ENCODE measurements at places on chromosomes 7 and 10. TPM values are rescaled to one million over a fixed set of nuclear protein-coding genes. Genes with fewer than 3 reads are reported as not detected.

DNA sequence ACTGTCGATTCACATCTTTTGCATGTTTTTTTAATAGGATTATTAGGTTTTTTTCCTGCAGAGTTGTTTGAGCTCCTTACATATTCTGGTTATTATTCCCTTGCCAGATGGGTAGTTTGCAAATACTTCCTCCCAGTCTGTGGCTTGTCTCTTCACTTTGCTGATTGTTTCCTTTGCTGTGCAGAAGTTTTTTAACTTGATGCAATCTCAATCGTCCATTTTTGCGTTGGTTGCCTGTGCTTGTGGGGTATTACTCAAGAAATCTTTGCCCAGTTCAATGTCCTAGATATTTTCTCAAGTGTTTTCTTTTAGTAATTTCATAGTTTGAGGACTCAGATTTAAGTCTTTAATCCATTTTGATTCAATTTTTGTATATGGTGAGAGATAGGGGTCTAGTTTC lies 95.4 kb downstream of the TBXAS1 start:
- DNase-seq, result no peak

DNA sequence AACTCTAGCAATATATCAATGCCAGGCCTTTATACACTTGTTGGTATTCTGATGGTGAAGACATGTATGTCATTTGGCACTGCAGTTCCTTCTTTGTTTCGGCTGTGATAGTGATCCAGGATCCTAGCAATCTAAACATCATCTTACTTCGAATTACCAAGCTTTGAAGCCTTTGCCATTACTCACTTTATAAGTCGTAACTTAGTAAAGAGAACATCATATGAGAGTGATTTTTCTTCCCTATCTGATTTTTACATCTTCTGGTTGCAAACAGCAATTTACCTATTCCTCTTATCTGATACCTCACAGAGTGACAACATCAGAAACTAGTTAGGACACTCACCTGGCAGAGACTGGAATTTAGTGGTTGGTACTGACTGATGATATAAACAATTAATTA lies 7.6 kb upstream of the BPGM start:
- no peak for DNase-seq

DNA sequence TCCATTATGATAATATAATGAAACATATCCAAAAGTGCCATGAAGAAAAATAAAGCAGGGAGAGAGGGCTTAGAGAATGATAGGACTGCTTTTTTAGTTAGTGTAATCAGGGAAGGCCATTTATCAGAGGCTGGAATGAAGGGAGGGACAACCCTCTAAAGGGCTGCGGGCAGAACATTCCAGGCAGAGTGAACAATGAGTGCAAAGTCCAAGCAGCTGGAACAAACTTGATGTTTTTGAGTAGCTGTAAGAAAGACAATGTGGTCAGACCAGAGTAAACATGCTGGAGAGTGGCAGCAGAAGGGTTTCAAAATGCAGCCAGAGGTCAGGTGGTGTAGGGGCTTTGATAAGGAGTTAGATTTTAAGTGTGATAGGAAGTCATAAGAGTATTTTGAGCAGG lies 65.6 kb upstream of the CCDC6 start:
- no peak for DNase-seq

DNA sequence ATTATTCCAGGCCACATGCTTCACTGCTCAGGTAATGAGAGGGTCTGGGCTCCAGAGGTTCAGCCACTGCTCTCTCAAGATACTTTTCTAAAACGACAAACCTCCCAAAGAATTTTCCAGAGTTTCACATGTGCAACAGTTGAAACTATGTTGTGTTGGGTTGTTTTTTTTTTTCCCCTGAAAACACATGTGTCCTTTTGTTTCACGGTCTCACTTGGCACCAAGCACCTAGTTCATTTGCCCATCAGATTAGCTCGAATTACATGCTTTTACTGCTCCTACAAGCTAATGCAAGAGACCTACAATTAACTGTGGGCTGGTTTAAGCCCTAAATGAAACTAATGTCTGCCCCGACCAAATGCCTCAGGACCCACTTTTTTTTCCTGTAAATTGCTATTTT lies 313.3 kb downstream of the FGFR2 start:
- DNase-seq, result no peak

DNA sequence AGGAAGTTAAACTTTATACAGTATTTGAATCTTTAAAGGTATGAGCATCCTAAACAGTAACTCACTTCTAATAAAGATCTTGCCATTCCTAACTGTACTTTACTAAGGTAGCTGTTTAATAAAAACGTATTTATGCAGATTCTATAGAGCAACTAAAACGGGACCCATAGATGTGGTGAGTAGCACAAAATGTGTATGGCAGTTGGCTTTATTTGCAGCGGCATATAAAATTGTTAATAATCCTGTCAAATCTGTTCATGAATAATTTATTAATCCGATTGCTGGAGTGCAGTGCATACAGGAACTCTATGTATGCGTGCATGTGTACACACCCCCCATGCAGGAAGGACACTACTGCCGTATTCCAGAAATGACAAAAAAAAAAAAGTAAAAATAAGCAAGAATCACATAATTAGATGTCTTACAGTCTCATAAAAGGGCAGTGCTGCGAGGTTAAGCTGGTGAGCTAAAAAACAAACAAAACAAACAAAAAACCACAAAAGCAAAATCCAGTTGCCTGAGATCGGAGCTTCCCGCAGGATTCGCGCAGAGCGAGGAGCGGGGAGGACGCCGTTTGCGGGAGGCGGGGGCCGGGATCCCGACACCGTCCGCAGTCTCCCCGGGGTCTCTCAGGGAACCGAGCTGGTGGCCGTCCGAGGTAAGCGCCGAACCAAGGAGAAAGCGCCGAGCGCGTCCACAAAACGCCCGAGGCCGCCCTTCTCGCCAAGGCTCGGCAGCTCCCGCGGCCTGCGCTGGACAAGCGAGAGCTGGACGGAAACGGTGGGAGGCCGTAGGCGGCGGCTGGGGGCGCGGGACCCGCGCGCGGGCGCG lies 518 bp upstream of the COMMD3 start:
- DNase-seq, result no peak

GRCh38 chr7:112336261-112336660 lies 114.0 kb upstream of the IFRD1 start:
- DNase-seq, result no peak

DNA sequence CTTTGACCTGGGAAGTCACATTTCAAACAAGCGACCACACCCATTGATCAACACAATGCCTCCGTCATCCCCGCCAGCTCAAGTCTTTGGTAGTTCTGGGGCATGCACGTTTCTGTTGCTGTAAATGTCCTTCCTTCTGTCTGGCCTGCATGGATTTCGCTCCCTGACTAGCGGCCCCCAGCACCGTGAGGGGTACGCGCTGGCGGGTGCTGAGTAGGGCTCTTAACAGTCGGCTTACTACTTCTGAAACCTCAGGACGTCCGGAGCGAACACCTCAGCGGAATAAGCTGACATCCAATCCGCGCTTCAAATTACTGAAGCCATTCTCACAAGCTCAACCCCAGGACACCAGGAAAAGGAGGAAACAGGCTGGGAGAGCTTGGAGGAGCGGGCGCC lies 505 bp downstream of the NUDCD3 start:
- DNase-seq, result no peak

DNA sequence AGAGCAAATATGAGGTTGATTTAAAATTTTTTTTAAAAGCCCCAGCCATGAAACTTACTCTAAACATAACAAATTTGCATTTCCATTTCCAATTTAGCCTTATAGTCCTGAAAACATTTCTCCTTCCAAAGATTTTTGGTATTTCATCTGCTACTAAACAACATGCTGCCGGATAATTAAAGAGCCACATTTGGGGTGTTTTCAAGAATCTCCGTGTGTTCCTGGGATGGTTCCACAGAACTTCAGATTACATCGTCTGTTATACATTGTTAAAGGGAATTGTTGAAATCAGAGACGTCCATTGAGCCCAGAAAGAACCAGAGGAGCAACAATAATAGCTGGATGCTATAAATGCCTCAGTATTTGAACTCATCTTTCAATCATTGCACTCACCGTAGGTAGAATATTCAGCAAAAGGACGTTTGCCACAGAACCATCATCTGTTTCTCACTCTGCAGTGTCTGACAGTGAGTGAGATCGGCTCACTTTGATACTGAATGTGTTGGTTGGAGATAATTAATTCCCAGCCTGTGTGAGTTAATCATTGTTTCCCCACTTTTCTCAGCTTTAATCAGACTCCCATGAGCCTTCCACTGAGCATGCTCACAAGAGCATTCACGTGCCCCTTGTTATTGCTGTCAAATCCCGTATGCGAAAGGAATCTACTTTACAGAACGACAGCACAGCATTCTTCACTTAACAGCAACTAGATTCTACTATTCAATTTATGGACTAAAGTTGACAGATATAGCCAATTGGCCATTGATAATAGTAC lies 128.4 kb upstream of the PALS2 start:
- DNase-seq, result no peak

- DNase-seq, result no peak
Observed at GRCh38 chr7:17206349-17206905, 92.0 kb upstream of the AHR start.

DNA sequence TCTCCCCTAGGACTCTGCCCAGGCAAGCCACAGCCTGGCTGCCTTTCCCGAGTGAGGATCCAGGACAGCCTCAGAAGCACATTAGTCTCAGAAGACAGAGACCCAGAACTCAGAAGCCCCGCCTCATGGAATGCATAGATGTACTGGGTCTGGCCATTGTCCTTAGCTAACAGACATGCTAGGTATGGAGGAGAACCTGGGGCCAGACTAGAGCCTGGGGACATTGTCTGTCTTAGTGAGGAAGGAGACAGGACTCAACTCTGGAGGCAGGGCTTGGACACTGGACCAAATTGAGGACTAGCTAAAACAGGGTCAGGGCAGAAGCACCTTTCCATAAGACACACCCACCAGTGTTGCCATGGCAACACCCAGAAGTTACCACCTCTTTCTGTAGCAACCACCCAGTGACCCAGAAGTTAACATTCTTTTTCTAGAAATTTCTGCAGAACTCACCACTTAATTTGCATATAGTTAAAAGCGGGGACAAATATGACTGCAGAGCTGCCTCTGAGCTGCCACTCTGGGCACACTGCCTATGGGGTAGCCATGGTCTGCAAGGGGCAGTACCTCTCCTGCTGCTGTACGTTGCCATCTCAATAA lies 27.5 kb downstream of the TLX1 start:
- no peak for DNase-seq

GRCh38 chr7:106783286-106783685 lies 81.8 kb upstream of the PIK3CG start:
- no peak for DNase-seq

- DNase-seq, result no peak
Observed at GRCh38 chr7:121085922-121086321, 97.4 kb downstream of the CPED1 start.

DNA sequence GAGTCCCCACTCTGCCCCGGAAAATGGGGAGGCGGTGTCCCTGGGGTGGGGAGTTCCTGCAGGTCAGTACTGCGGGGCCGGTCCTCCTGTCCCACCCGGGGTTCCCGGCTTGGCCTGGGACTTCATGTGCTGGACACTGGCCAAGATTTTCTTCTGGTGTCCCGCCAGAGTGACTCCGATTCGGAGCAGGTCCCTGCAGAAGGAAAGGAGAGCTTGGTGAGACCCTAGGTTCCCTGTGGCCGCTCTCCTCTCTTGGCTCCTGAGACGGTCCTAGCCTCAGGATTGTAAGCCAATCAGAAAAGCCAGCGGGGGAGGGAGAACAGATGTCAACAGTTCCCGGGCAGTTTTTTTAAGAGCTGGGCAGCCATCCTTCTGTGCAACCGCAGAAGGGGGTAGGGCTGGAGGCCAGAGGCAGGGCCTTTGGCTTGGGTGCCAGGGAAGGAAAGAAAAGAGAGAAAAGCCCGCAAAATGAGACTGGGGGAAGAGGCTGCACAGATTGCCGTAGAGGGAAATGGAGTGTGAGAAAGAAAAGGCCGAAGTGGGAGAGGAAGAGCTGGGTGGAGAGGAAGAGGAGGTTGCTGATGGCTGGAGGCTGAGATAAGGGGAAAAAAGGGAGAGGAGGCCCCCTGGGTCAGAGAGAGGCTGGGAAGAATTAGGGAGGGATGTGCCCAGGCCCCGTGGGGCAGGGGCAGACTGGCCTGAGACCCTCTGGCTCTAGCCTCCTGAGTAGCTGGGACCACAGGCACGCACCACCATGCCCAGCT lies 23.7 kb downstream of the EPHB4 start:
- DNase-seq, result no peak

- DNase-seq, result no peak
Observed at GRCh38 chr7:55152516-55152915, 133.7 kb downstream of the EGFR start.

DNA sequence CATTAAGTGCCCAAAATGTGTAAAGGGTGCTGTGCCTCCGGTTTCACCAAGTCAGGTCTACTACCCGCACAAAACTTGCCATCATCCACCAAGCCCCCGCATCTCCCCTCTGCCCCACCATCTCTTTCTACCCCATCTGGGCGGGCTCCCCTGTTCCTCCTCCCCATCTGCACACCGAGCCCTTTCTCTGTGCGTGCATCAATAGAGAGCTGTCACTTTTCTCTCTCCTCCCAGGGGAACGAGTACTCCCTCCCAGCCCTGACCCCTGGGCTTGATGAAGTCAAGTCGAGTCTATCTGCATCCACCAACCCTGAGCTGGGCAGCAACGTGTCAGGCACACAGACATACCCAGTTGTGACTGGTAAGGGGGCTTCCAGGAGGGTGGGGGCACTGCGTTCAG lies 63.5 kb downstream of the PAX2 start:
- no peak for DNase-seq

DNA sequence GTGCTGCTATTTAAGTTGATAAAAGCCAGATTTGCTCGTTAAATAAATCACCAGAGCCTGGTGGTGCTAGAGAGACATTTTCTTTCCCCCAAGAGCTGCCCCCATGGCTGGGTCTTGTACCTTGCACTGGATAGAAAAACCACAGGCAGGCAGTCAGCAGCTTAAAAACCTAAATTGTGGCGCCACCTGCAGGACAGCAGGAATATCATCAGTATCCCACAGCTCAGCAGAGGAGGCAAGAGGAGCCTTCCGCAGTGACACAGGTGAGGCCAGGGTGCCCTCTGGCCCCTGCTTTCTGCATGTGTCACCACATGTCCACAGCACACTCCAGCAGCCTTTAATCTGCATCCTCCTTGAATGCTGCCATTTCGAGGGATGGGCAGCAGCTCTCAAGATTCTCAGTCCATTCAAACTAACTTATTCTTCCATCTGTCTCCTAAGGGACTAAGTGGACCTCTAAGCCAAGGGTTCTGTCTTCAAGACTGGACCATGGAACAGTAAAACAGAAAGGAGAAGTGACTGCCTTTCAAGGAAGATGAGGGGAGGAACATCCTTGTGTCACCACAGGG lies 4.5 kb upstream of the PLXNA4 start:
- DNase-seq, result peak; percentile 85

The GPAM gene
- 5.2 TPM for total RNA-seq

The HDAC9 gene
- total RNA-seq, result 7.2 TPM

The CXCL12 gene
- 44.7 TPM for total RNA-seq

The MMRN2 gene
- 28.5 TPM for total RNA-seq

The HPSE2 gene
- total RNA-seq, result 0.97 TPM

The CCL24 gene
- total RNA-seq, result not detected

The NEBL gene
- total RNA-seq, result 64.5 TPM

The LBX1 gene
- total RNA-seq, result not detected

The GHRHR gene
- total RNA-seq, result 1.5 TPM

Data from suprapubic skin (tissue), 4 donors.